MG63 (cell line): ENCODE measurements at places on chromosomes 13 and 19. TPM values are rescaled to one million over a fixed set of nuclear protein-coding genes. Genes with fewer than 3 reads are reported as not detected.

DNA sequence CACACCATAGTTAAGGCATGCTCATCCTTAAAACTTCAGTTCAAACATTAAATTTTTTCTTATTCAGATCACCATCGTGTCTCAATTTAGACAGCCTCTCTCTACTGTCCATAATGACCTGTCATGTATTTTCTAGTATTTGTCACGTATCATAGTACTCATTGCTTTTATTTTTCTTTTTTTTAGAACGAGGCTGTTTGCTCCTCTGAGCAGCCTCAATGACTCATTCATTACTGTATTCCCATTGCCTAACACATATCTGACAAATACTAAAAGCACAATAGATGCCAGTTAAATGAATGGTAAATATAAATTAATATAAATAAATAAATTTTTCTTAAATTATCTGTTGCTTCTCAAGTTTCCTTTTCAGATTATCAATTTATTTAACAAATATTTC is 245.5 kb downstream of the TUBA3C start:
- DNase-seq, result no peak

RPS19 gene
- total RNA-seq, result 1,133 and 2,559 TPM in 2 replicates

DNA sequence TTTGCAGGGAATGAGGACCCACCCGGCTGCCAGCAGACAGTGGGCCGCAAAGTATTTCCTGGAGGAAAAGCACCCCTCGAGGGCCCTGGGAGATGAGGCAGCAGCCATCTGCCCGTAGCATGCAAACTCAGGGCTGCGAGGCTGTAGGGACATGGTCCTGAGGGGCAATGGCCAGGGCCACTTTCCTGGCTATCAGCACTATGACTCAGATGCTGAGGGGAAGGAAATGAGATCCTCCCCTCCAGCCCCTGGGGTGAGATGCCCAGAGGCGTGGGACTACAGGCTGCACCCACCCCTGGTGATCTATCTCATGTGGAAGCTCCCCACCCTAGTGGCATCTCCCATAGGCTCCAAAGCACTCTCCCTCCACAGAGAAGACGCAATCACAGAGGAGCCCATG is 80.1 kb downstream of the SLC7A1 start:
- no peak for DNase-seq

PSG3 gene
- not detected in 2 replicates for total RNA-seq

NLRP11 gene
- not detected in 2 replicates for total RNA-seq

DNA sequence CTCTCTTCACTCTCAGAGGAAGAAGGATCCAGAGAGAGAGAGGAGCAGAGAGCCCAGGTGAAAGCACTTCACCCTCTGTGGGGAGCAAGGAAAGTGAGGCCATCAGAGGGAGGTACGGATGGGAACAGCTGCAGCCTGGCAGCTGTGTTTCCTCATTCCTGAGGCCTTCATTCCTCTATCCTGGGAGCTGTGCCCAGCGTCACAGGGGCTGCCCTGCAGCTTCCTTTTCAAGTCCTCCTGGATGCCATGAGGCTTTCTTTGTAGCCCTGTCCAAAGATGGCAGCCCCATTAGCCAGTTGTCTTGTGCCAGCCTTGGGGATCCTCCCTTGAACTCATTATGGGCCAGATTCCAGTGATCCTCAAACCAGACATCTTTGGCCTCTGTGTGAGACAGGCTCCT is 76.8 kb upstream of the PCDH8 start:
- DNase-seq, result peak; percentile 84

DNA sequence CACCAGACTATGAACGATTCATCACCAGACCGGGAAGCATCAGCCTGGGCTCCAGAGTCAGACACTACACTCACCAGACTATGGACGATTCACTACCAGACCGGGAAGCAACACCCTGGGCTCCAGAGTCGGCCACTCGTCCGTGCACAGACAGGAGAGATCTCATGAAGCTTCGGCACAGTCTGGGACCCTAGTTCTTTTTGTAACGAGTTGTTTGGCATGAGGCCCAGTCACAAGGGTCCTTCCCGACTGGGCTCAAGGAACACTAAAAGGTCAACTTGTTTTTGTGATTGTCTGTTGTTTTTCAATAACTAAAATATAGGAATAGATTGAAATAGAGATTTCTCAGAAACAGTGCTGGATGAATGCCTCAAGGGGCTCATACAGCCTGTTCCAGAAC is 1141.6 kb upstream of the MIR17HG start:
- DNase-seq, result no peak

DNAAF3 gene
- 2.7 TPM in 1 of 2 replicates, not detected in the other for total RNA-seq

- no peak for DNase-seq
Observed at GRCh38 chr19:41428481-41428859, 1.3 kb upstream of the B3GNT8 start.

VAV1 gene
- total RNA-seq, result 0.63 TPM in 1 of 2 replicates, not detected in the other

DDX49 gene
- 142 and 214 TPM in 2 replicates for total RNA-seq

GRCh38 chr19:11458236-11458900 is 22.5 kb downstream of the ELAVL3 start:
- no peak for DNase-seq

DNA sequence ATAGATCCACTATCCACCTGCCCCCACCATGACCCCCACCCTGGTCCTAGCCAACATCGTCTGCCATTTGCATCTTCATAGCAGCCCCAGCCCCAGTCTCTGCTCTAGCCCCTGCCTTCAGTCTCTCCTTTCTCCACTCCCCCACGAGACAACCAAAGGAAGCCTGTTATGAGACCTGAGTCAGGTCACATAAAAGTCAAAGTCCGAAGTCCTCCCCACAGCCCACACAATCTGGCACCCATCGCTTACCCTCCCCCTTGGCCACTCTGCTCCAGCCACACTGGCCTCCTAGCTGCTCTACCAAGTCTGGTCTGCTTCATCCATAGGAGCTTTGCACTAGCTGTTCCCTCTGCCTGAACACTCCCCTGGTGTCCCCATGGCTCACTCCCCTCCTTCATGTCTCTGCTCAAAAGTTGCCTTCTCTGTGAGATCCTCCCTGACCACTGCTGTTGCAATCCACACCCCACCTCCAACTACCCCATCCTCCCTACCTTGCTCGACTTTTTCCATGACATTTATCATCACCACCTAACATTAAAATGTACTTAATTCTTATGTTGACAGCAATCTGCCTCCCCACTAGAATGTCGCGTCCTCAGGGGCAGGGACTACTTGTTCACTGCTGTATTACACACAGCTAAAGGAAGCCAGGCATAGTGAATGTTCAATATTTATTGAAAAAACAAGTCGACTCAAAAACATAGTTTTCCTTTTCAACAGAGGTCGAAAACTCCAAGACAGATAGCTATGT is 1.2 kb upstream of the PLEKHG2 start:
- peak; percentile 40 for DNase-seq

ANKRD10 gene
- 35.9 and 78.6 TPM in 2 replicates for total RNA-seq

DNA sequence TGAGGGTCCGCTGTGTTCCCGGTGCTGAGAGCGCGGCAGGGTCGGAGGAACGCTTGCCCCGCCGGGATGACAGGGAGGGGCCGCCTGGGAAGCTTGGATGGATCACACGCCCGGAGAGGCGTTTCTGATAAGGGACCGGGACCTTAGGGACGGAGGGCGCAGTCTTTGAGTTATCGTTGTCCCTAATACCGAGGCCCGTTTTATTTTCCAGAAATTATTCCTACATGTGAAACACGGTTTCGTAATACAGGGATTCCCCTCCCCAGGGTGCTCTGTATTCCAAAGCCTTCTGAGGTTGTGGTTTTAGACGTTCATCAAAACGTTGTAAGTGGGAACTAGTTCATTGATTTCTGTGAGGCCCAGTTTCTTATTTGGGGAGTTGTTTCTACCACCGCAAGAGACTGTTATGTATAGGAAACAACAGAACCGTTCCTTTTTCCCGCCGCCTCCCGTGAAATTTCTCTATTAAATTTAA is 752 bp downstream of the PDCD5 start:
- peak; percentile 30 for DNase-seq

- DNase-seq, result peak; percentile 89
Observed at GRCh38 chr13:28753208-28753892, 34.6 kb upstream of the SLC46A3 start.

DNA sequence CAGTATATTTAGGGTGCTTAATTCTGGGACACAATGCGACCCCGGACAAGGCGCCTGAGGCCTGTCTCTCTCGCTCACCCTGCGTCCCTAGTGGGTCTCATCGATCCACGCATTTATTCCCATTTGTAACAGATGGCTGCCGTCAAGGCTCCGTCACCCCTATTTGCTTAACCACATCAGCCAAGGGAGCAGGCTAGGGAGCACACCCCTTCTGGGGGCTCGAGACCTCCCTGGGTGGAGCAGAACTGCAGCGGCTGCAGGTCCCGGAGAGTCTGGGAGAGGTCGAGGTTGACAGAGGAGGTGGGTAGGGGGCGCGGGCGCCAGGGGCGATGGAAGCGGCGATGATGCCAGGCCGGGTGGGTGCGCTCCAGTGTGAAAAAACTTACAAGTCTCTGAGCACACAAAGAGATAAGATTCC is 507 bp downstream of the ALG5 start:
- DNase-seq, result no peak

SULT2A1 gene
- total RNA-seq, result not detected in 2 replicates

DNA sequence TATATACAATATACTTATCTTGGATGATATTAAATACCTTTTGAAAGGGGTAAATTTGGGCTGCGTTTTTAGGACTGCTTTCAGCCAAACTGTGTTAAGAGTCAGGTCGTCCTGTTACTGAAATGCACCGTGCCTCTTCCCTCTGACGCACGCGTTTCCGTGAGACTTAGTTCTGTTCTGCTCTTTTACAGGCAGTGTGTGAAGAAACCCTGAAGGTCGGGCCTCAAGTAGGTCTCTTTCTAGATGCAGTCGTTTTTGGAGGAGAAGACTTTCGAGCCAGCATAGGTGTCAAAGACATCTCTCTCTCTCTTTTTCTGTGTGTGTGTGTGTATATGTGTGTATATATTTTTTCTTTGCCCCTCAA is 107.0 kb downstream of the ZIC5 start:
- DNase-seq, result no peak

DNA sequence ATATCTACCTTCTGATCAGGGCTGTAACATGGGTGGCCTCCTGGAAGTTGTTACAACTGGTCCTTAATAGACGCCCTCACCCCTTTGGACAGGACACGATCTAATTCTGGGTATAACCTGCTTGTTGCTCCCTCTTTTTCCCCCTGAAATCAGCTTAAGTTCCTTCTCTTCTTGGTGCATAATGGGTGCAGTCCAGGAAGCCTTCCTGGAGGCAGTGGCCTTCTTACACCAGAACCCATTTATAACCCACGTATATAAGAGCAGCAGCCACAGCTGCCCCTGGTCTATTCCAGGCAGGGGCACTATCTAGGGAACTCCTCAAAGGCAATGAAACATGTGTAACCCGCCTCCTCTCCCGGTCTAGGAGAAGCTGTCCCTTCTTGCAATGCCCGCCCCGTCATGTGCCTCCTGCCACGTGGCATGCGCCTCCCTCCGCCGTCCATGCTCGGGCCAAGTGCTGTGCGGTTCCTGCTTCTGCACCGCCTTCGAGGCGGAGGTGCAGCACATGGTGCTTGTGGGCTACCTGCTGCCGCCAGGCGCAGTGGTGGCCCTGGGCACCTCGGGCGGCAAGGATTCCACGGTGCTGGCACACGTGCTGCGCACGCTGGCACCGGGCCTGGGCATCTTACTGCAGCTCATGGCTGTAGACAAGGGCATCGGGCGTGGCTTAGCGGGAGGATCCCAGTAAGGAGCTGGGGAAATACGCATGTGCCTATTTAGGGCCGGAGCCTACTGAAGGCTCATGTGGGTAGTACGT is 27.3 kb downstream of the ZNF175 start:
- no peak for DNase-seq

DNA sequence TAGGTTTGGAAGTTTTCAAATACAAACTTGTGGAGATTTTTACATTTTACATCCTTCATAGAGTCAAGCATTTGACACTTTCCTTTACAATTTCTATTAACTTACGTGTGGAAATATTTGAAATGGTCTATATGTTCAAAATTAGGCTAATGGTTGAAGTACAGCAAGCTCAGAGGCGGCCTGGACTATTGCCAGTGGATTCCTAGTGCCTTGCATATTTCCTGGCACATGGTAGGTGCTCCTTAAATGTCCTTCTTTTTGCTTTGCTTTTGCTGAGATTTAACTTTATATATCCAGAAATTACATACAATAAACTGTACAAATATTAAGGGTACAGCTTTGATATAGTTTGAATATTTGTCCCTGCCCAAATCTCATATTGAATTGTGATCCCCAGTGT is 93.9 kb downstream of the UBL3 start:
- peak; percentile 59 for DNase-seq

DNA sequence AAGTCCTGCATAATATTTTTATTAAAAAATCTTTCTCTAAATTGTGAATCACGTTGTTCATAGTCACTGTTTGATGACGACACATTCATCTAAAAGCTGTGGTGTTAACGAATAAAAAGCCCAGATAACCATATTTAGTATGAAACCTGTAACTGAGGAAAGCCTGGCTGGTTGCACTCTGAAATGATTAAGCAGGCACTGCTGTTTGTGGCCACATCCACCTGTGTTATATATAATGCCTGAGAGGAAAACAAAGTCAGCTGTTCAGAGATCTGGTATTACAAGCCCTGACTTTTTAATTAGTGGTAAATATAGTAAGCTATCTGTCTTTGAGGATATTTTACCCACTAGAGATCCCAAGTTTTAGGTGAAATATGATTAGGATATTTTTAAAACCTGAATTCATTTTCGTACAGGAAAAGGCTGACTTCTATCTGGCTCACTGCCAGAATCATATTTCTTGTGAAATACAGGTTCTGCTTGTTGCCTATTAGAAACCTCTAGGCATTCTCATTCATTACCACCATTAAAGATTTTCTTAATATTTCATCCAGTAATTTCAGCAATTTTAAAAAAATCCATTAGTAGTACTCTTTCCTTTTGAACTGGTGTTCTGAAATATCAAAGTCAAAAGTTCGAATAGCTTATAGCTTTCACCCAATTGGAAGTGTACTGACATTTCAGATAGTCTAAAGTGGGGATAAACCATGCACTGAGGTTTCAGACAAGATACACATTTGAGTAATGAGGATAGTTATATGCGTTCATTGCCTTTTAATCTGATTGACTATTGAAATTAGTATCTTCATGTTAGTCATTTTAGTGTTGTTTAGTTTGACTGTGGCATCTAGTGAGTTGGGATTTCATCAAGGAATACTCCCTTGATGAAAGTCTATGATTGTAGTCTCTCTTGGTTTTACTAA is 79.7 kb downstream of the LMO7 start:
- DNase-seq, result no peak

DNA sequence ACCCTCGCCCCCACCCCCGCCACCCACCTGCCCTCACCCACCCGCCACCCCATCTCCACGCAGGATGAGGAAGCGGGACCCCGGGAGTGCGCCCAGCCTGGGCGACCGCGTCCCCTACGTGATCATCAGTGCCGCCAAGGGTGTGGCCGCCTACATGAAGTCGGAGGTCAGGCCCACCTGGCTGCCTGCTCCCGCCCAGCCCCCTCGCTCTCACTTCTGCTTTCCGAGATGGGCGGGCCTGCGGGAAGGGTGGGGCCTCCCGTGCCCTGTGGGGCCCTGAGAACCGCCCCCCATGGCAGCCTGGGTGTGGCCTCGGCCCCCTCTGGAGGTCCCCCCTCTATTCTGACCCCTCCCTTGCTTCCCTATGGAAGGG is 3.1 kb upstream of the SPIB start:
- DNase-seq, result no peak

DNA sequence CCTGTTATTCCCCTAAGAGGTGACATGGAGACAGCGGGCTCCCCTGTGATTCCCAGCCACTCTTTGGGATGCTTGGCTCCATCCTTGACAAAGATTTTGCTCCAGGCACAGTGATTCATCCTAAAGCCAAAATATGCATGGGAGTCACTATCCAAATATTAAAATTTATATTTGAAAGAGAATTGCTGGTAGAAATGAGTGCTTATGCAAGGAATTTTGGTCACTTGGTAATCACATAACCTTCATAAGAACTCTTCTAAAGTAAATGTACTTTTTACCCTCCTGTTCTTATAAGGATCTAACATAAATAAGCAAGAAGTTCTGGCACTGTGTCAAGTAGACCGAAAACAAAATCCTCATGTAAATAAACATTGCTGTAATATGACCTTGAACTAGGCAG is 385.8 kb downstream of the ITGBL1 start:
- no peak for DNase-seq
